ENCODE measurements at places on chromosomes 4 and X. TPM values are rescaled to one million over a fixed set of nuclear protein-coding genes. Genes with fewer than 3 reads are reported as not detected.
A peak's percentile ranks its signal among the peaks of the same experiment; 100 is the strongest.

- no peak for DNase-seq
These were observed 303.9 kb downstream of the ASMT start for GRCh38 chrX:1918780-1919179.

DNA sequence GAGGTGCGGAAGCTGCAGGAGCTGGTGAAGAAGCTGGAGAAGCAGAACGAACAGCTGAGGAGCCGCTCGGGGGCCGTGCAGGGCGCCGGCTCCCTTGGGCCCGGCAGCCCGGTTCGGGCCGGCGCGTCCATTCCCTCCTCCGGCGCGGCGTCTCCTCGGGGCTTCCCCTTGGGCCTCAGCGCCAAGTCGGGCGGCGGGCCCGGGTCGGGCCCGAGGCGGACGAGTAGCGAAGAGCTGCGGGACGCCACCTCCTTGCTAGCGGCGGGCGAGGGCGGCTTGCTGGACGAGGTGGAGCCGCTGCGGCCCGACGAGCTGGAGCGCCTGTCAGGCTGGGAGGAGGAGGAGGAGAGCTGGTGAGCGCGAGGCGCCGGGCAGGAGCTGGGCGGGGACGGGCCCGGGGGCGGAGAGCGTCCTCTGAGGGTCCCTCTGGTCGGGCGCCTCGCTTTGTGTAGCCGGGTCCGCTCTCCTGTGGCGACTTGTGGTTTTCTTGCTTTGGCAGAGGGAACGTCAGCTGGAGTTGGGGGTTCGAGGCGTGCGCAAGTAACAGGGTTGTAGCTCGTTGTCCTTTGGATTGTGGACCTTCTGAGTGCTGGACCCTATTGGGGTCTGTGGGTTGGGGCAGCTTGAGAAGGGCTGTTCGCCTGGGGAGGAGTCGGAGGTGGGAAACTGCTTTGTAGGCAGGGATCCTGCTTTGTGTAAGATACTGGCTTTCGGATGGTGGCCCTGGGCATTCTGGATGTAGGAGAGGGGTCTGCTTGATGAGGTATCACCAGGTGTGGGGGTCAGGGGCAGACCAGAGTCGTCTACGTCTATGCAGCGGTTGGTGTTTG, 662 bp downstream of the SLAIN2 start:
- peak; percentile 60 for DNase-seq

- no peak for DNase-seq
These were observed 806.3 kb downstream of the STIM2 start for GRCh38 chr4:27666943-27667342.

- DNase-seq = no peak
These were observed 114.0 kb downstream of the ENOX2 start for GRCh38 chrX:130788786-130789581.

DNA sequence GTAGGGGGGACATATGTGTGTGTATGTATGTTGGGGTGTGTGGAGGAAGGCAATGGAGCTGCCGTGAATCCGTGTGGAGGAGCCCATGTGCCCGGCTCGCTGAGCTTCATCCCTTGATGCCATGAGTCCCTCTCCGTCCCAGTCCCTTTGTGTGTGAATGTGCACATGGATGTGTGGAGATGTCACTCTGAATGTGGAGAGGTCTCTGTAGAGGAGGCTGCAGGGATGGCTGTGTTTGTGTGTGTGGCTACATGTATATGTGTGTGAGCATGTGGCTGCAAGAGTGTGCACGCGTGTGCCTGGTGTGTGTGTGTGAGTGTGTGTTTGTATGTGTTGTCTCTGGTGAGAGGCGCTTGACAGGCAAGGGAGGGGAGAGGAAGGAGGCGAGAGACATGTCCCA, 1.3 kb downstream of the DLG3 start:
- DNase-seq = no peak

GRCh38 chrX:2449135-2449886, 51.5 kb downstream of the DHRSX start:
- DNase-seq = no peak

- no peak for DNase-seq
These were observed 50.8 kb downstream of the GRIA2 start for GRCh38 chr4:157271166-157271869.

GRCh38 chr4:42492962-42493361, 95.7 kb downstream of the SHISA3 start:
- no peak for DNase-seq

GRCh38 chr4:5399790-5400421, 308.5 kb downstream of the EVC2 start:
- no peak for DNase-seq

- no peak for DNase-seq
These were observed 56.6 kb upstream of the WDR1 start for GRCh38 chr4:10173037-10173753.

Gene FUNDC1
- 12.3 TPM for total RNA-seq

Gene CENPVL1
- not detected for total RNA-seq

Gene ADRA2C
- total RNA-seq = 2.6 TPM

Gene EXOC1L
- not detected for total RNA-seq

Gene HEPH
- total RNA-seq = 61.5 TPM

Gene BBS12
- 10.2 TPM for total RNA-seq

Gene SRPX
- 75.7 TPM for total RNA-seq

Gene KCNE5
- 0.63 TPM for total RNA-seq

Measured in right atrium auricular region (tissue), 2 donors.